ENCODE measurements at places on chromosomes 2 and 18. TPM values are rescaled to one million over a fixed set of nuclear protein-coding genes. Genes with fewer than 3 reads are reported as not detected.
A peak's percentile ranks its signal among the peaks of the same experiment; 100 is the strongest.

LTBP1 gene
- total RNA-seq: 59.7 TPM

SGO2 gene
- total RNA-seq: 13.1 TPM

GRP gene
- not detected for total RNA-seq

IL1RN gene
- not detected for total RNA-seq

- DNase-seq: no peak
These were observed 264.7 kb downstream of the TCF4 start for GRCh38 chr18:55323051-55323994.

DNA sequence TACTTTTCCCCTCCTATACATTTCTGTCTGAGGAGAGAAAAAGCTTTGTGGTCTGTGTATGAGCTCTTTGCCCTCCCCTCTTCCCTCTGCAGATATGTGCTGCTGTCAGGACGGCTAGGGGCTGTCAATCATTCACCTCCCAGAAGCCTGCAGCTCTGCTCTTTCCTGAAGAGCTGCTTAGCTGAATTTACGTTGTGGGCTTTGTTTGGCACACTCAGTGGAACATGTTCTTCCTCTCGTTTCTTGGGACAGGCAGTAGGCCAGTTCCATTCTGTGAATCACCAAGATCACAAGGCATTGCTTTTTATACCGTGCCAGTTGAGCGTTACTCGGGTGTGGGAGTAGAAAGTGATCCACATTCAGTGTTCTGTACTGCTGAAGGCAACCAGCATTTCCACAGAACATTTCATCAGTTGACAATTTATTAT lies 136.7 kb downstream of the LAMA3 start:
- DNase-seq: no peak

- no peak for DNase-seq
These were observed 252.1 kb downstream of the LDLRAD4 start for GRCh38 chr18:13470516-13471197.

DNA sequence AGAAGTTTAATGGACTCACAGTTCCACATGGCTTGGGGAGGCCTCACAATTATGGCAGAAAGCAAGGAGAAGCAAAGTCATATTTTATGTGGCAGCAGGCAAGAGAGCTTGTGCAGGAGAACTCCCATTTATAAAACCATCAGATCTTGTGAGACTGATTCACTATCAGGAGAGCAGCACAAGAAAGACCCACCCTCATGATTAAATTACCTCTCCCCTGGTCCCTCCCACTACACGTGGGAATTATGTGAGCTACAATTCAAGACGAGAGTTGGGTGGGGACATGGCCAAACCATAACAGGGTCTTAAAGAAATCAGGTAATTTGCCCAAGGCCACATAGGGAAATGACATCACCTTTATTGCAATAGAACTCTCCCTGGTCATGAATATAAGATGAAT lies 1073.3 kb upstream of the ACVR2A start:
- no peak for DNase-seq

DNA sequence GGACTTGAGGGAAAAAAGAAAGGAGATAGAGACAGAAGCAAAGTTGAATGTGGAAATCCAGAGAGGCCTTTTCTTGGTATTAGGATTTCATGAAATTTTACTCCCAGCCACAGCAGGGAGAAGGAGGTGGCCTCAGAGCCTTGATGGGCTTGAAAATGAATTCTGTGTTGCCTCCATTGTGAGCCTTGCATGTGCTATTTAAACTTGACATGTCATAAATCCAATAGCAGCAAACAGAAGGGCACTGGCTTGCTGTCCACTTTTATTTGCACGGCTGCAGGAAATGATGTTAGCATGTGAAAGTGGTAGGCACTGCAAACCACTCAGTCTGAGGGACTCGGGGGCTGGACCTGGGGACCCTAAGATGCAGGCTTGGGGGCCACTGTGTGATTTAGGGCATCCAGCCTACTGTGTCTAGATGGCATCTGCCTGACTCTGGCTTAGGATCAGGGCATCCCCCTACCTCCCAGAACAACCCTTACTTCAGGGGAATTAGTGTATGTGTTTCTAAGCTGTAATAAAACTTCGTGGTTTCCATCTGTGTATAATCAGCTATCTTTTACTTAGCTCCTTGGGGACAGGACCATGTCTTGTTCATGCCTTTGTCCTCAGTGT lies 139.1 kb upstream of the SKOR2 start:
- no peak for DNase-seq

GRCh38 chr2:105867587-105867986 lies 122.9 kb downstream of the NCK2 start:
- no peak for DNase-seq

- no peak for DNase-seq
These were observed 231.7 kb downstream of the MTX2 start for GRCh38 chr2:176500901-176501300.

GRCh38 chr2:165631089-165631488 lies 161.6 kb downstream of the CSRNP3 start:
- DNase-seq: no peak

GRCh38 chr18:56937874-56938430 lies 208.9 kb upstream of the BOD1L2 start:
- no peak for DNase-seq

GRCh38 chr2:96775160-96775559 lies 14.5 kb downstream of the CNNM4 start:
- DNase-seq: no peak

DNA sequence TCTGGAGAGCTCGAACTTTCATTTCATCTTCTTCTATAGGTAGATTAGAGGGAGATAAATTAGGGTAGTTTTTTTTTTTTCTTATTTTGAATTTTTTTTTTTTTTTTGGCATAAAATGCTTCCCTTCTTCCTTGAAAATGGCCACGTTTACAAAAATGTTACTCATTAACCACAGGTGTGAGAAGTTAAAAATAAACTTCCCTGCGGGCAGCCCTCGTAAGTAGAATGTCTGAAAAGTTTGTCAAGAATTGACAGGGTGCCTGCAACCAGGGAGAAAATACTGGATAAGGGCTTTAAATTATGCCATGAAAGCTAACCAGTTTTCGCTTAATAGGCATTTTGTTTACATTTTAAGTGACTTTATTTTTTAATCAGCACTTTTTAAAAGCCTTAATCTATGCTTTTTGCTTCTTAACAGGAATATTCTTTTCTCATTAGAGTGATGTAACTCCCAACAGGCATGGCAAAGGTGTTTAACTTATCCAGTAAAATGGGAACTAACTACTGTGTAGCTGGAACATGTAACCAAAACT lies 4.2 kb upstream of the FN1 start:
- DNase-seq: no peak

- DNase-seq: no peak
These were observed 133.0 kb downstream of the HRH4 start for GRCh38 chr18:24593401-24593800.

GRCh38 chr2:66433945-66434678 lies 813 bp upstream of the MEIS1 start:
- peak; percentile 55 for DNase-seq

Data from progenitor cell of endocrine pancreas (in vitro differentiated cells).